ENCODE measurements at places on chromosomes 3 and 15. TPM values are rescaled to one million over a fixed set of nuclear protein-coding genes. Genes with fewer than 3 reads are reported as not detected.
A peak's percentile ranks its signal among the peaks of the same experiment; 100 is the strongest.

DNA sequence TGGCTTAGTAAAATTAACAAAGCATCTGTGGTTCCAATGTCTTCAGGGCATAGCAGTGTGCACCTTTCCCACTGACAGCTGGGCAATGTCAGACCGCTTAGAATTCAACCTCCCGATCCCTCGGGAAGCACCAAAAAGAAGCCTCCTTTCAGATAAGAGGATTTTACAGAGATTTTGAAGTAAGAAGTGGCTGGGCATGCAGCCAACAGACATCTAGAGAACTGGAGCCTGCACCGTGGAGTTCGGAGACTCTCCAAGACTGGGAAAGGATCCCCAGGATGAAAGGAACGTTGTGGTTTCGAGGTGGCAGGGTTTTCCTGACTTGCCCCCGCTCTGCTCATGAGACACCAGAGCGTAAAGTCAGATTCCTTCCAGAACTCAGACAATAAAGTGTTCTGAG is 5.3 kb downstream of the FAM174B start:
- DNase-seq: no peak

CCDC39 gene
- total RNA-seq: not detected

NAALADL2 gene
- total RNA-seq: not detected

PXYLP1 gene
- 9.5 TPM for total RNA-seq

PP2D1 gene
- total RNA-seq: not detected

DNA sequence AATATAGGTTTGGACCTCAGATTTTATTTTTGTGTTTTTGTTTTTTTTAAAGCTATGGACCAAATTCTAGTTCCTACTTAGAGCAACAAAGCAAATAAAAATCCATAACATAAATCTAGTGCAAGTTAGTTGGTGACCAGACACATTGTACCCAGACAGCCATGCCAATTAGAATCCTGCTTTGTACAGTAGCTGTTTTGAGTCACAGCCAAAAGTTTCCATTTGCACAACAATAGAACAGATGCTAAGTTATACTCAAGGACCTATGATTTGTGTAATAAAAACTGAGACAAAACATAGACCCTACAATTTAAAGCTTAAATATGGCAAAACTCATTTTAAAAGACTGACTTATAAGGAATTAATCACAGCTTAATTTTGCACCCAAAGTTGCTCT is 513.1 kb upstream of the CBLB start:
- no peak for DNase-seq

TTC23 gene
- total RNA-seq: 2.0 TPM

POTEB2 gene
- not detected for total RNA-seq

GRCh38 chr3:48765376-48765775 is 48.4 kb upstream of the IP6K2 start:
- DNase-seq: no peak

ANKRD34C gene
- total RNA-seq: not detected

- no peak for DNase-seq
These were observed 203.4 kb upstream of the CGNL1 start for GRCh38 chr15:57172925-57173324.

DNA sequence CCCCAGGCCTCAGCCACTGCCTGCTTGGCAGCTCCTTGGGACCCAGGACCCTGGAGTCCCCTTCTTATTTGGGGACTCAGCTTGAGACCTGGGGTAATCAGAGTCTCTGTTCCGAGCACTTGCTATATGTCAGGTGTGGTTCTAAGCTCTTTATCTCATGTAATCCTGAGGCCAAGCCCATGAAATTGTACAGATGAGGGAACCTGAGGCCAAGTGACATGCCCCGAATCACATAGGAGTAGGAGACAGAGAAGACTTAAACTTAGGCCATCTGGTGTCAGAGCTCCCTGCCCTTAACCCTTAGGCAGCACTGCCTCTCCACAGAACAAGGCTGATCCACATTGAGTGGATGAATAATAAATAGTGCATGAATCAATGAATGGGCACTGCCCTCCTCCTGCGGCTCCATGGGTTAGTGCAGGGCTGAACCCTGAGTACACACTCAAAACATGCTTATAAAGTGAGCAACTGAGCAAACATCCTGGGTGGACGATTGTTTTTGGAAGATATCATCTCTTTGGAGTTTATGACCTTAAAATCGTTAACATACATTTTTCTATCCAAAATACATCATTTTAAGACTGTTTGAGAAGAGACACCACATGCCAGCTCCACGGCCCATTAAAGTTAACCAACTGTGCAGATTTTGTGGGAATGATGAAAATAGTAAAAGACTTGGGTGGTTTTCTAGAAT is 33.2 kb upstream of the IQSEC1 start:
- no peak for DNase-seq

CFAP20DC gene
- 1.8 TPM for total RNA-seq

- DNase-seq: no peak
These were observed 46.7 kb downstream of the TMED3 start for GRCh38 chr15:79357566-79357965.

GRCh38 chr15:36958606-36959005 is 141.7 kb downstream of the MEIS2 start:
- no peak for DNase-seq

DNA sequence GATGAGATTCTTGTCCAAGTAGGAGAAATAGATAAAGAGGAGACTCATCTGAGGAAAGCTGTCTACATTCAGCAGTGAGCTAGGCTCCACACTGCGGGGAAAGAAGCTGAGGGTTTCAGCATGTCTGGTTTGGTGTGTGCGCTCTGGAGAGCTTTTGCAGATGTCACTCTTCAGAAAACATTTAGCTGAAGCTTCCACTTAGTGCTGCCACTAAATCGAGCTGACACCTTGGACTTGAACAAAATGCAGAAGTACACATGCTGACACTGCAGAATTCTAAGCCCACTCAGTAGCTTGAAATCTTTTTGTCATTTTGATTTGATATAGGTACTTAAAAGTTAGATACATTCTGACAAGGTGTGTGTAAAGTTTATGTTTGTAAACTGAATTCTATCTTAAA is 32.3 kb upstream of the CRTC3 start:
- no peak for DNase-seq

- DNase-seq: no peak
These were observed 75.9 kb upstream of the CADPS start for GRCh38 chr3:62951037-62951613.

GRCh38 chr3:10977892-10978510 is 14.5 kb upstream of the SLC6A1 start:
- DNase-seq: no peak

DNA sequence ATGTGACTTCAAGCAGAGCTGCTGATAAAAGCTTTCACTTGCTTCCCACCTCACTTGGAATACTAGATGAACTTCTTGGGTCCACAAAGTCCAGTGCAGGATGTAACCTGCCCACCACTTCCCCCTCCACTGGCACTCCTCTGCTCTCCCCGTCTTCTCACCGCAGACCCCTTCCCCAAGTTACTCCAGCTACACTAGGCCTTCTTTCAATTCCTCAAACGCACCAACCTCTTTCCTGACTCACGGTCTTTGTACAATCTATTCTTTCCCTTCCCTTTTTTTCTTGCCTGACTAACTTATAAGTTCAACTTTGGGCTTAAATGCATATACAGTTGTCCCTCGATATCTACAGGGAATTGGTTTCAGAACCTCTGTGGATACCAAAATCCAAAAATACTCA is 5.2 kb upstream of the ATP13A3 start:
- DNase-seq: no peak

DNA sequence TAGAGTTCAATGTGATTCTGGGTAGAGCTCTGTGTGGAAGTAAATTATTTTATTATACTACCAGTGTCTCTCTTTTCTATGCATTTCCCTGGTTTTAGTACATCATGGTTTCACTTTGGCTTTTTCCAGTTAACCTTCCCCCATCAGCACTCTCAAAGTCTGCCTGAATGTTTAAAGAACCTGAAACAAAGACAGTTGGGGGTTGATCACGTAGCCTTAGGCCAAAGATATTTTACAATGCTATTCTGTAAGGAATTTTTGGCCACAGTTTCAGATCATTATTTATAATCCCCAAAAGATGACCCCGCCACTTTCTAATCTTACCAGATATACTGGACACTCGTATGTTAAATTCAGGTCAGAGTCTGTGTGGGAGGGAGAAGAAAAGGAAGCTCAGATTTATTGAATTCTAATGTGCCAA is 156.3 kb upstream of the TMC3 start:
- DNase-seq: no peak

SMCO1 gene
- not detected for total RNA-seq

- DNase-seq: no peak
These were observed 252.2 kb upstream of the TBL1XR1 start for GRCh38 chr3:177449360-177450006.

- DNase-seq: no peak
These were observed 165.8 kb downstream of the NUP210 start for GRCh38 chr3:13254028-13254951.

GRCh38 chr3:32913790-32914446 is 37.5 kb upstream of the CCR4 start:
- DNase-seq: no peak

- peak; percentile 45 for DNase-seq
These were observed 68.5 kb downstream of the TMCC1 start for GRCh38 chr3:129824926-129825541.

FOXB1 gene
- total RNA-seq: 0.33 TPM

GRCh38 chr15:43095243-43095642 is 10.6 kb downstream of the UBR1 start:
- DNase-seq: no peak

DNA sequence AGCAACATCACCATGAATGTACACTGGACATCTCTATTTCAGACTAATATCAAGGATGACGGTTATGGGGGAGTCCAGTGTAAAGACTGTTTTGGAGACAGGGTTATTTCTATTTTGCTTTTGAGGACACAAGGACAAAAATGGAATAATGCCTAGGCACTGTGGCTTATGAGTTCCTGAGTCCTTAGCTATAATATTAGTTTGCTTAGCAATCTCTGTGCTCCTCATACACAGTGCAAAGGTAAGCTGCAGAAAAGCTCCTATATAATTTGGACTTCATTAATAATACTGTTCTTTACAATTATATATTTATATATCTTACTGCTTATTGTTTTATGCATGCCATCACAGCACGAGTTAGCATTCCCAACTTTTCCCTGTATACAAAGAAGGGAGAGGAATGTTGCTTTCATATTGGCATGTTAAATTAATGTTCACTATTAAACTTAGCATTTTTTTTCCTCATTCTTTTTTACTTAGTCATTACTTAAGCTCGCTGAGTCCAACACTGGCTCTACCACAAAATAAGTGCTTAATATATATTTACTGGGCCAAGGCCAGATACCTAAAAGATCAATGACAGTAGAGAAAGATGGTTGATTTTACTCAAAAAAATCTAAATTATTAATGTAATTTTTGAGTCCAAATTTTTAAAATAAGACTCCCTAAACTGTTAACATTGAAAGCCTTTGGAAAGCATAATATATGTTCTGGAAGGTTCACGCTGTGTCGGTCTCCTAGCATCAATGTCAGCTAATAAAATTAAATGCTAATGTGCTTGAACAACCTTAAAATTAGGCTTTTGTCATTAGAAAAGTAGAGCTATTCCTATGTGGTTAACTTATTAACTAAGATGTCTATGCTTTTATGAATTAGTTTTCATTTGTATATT is 13.8 kb downstream of the THBS1 start:
- DNase-seq: no peak

GRCh38 chr3:69659180-69659910 is 79.9 kb upstream of the MITF start:
- DNase-seq: no peak

DNA sequence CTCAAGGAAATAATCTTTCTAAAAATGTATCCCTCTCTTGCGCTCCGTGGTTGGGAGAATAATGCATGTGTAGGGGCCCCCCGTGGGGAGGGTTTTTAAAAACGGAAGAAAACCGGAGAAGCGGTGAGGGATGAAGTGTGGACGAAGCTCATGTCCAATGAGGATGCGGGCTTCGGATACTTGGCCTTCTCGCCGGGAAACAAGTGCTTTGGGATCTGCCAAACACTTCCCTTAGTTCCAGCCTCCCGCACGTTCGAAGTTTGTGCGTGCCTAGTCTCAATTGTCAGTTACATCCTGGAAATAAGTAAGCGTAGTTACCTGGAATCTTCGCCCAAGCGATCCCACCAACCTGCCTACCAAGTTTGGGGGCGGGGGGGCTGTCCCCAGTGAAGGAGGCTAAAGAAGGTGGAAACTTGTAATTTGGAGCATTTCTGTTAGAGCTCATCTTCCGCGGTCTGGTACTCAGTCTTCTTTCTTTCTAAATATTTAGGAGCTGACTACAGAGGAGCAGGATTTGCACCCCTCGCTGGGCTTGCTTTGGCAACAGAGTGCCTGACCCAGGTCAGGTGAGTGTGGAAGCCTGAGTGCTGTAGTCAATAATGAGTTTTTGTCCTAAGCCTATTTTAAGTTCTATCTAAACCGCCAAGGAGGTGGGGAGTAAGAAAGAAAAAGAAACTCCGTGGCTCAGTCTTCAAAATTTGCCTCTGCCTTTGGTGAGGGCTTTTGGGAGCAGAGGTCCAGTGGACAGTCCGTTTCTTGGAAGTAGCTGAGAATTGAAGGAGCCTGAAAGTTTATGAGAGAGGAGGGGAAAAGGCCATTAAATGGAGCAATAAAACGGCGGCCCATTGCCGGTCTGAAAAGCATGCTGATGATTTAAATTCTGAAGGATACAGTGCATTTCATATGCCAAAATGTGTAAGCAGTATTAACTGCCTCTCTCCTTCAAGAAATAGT is 1.1 kb downstream of the ITPR1 start:
- DNase-seq: peak; percentile 6

GRCh38 chr3:50825841-50826240 is 151.1 kb downstream of the DOCK3 start:
- DNase-seq: no peak

TRPM1 gene
- not detected for total RNA-seq

DNA sequence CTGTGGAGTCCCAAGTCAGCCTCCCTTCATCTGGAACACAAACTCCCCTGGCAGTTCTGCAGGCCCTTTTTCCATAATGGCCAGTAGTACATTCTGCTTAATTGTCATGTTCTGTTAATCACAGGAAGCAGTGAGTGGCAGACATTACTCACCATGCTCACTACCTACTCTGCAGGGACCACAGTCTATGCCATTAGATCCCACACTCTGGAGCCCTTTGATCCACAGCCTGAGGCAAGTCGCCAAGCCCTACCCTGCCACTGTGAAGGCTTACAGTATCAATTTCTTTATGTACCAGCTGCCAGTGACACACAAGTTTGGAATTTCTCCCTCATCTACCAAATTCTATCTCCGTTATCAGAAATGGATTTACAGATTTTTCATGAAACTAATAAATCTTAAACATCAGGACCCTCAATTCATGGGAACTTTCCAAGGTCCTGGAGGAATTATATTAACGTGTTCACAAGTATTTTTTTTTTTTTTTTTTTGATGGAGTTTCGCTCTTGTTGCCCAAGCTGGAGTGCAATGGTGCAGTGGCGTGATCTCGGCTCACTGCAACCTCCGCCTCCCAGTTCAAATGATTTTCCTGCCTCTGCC is 20.6 kb upstream of the WWTR1 start:
- DNase-seq: no peak

DNA sequence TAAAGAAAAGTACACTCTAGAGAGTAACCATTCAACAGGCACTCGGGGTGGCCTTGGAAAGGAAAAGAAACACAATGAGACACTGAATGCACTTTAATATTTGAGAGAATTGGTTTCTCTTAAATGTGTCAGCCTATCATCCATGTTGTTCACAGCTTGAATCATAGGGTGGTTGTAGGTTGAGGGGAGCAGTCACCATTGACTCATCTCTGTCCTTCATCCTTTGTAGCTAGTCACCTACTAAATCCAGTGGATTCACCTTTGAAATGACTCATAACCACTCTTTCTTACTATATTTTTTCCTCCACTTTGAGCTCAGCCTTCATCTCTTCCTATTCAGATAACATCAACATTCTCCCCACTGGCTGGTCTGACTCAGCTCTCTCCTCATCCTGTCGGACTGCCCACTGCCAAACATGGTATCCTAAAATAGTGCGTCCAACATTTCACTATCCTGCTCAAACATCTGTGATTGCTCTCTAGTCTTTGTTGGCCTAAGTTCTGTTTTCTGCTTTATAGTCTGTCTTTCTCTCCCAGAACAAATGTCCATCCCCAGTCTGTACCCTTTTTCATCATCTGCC is 182.7 kb upstream of the GADL1 start:
- no peak for DNase-seq
